ENCODE measurements at places on chromosomes 5 and 9. TPM values are rescaled to one million over a fixed set of nuclear protein-coding genes. Genes with fewer than 3 reads are reported as not detected.

OTP gene
- not detected for polyA plus RNA-seq

NPR3 gene
- 4.0 TPM for polyA plus RNA-seq

DNA sequence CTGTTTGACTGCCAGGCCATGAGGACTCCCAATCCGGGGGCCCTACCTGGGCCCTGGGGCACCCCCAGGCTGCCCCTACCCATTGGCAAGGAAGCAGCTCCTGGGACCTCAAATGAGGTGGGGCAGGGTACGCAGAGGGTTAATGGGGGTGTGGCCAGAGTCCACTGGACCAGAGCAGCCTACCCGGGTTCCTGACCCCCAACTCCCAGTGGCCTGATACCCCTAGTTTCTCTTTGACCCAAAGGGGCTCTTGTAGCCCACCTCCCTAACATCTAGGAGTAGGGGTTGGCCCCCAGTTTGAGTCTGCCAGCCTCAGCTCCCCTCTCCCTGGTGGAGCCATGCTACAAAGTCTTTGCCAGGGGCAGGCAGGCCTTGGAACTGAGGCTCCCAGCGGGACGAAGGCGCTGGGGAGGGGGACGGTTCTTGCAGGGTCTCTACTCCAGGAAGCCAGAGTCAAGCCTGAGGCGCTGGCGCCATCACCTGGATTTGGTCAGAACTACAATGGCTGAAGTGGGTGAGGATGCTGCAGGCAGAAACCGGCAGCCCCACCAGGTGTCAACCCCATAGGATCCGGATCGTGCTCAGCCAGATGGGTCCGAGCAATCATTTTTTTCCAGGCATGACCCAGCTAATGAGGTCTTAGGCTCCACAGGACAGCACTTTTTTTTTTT, 8.4 kb upstream of the CERCAM start:
- no peak for DNase-seq

DNA sequence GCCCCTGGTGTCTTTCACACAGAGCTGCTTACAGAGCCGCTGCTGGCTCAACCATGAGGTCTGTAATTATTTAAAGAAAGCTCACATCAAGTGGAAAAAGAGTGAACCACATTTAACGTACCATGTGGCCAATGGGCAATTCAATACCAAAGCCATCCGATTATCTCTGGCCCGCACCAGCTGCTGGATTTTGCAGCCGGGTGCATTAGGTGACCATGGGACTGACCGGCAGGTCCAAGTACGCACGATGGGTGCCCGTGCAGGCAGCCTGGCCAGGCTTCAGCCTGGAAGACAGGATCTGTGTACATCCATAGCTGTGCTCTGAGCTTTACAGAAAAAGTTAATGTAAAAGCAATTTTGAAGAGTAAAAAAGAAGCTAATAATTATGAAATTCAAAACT, 20.5 kb downstream of the PPARGC1B start:
- no peak for DNase-seq

NUTM2F gene
- polyA plus RNA-seq = not detected

DNA sequence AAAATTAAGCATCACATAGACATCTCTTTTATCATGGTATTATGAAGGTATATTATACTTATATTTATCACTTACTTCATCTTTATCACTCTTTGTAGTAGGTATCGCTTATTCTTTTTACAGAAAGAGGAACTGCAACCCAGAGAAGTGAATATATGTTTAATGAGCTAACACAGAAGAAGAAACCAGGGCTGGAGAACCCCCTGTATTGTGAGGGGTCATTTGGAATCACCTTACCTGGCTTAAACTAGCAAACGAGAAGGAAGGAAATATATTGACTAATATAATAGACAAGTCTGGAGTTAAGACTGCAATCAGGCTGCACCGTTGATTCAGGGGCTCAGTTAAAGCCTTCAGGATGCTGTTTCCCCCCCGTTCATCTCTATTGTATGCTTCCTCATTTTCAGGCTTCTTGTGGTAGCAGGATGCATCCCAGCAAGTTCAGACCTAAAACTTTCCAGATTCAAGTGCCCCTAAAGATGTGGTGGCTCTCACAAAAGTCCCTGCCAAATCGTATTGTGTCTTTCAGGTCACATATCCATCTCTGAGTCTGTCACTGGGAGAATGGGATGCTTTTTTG, 146.4 kb downstream of the GCNT1 start:
- DNase-seq = no peak

GRCh38 chr9:98667005-98667640, 41.6 kb downstream of the GABBR2 start:
- DNase-seq = no peak

GRCh38 chr5:129019401-129019908, 54.2 kb downstream of the SLC27A6 start:
- no peak for DNase-seq

- no peak for DNase-seq
These were observed 2.4 kb upstream of the MACIR start for GRCh38 chr5:103256178-103256577.

IFNA13 gene
- not detected for polyA plus RNA-seq

DNA sequence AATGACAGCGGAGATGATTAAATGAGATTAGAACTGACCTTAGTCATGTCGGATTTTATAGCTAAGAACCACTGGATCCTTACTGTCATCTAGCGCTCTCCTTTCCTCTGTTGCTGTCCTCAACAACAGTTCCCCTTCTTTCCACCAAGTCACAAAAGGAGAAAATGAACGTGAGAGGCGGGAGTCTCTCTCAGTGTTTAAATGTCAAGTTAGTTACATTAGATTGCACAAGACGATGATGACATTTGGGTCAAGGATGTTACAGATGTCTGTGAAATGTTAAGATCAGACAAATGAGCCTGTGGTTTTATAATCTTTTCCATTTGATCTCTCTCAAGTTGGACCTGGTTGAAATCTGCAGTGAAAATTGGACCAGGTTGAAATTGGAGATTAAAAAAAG, 53.5 kb downstream of the FBXO38 start:
- DNase-seq = no peak

DNA sequence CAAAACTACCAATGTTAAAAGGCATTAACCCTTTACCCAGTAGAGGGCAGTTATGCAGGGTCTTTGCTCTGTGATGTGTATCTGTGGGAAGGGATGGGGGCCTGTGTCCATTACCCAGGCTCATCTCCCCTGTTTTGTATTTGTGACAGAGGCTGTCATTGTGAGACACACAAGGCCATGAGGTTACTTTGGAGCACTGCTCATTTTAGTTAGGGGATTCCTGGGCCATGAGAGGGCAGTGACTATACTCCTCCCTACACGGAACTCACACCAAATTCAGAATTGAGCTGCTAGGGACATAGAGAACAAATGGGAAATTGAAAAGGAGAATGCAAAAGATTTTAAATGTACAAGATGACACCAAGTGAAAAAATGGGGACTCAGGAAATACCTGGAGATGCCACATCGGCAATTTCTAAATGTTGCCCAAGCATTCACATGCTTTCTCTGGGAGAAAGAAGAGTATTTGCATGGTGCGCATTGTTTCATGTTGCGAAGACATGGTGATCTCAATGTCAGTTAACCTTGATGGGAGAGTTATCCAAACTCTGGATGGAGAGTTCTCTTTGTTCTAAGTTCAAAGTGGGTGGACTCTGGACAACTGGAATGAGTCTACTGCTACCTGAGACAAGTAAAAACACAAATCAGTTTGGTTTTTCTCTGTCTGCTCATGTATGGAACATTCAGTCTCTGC, 32.5 kb downstream of the C9orf152 start:
- DNase-seq = no peak

- DNase-seq = no peak
These were observed 36.1 kb downstream of the FAM114A2 start for GRCh38 chr5:154002511-154003020.

GZMA gene
- polyA plus RNA-seq = not detected

DNA sequence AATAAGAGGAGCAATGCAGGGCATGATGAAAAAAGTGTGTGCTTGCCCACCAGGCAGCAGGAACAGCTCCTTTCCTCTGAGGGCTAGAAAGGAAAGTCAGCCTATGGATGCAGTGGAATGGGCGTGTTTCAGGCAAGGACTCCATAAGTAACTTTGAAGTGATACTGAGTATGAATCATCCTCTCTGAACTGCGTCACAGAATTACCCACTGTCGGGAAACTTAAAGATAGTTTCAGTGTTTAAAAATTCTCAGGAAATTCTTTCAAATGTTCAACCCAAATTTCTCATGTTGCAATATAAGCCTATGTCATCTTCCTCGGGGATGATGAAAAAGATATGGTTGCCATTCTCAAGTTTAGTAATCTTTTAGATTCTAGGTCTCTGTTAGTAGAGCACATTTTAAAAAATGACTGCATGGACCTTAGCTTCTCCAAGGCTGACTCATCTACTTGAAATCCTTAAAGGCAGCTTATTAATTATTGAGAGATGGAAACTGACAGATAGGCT, 27.7 kb downstream of the PTCD2 start:
- peak; percentile 83 for DNase-seq

CDC20B gene
- polyA plus RNA-seq = not detected

TMC1 gene
- polyA plus RNA-seq = not detected

MLANA gene
- not detected for polyA plus RNA-seq

CCNO gene
- polyA plus RNA-seq = not detected

- no peak for DNase-seq
These were observed 806.9 kb upstream of the CDH9 start for GRCh38 chr5:27845248-27845647.

CWC27 gene
- polyA plus RNA-seq = 23.2 TPM

SLC6A18 gene
- polyA plus RNA-seq = not detected

GRCh38 chr5:36743891-36744772, 132.4 kb upstream of the NIPBL start:
- DNase-seq = peak; percentile 11

SLC4A9 gene
- not detected for polyA plus RNA-seq

DNA sequence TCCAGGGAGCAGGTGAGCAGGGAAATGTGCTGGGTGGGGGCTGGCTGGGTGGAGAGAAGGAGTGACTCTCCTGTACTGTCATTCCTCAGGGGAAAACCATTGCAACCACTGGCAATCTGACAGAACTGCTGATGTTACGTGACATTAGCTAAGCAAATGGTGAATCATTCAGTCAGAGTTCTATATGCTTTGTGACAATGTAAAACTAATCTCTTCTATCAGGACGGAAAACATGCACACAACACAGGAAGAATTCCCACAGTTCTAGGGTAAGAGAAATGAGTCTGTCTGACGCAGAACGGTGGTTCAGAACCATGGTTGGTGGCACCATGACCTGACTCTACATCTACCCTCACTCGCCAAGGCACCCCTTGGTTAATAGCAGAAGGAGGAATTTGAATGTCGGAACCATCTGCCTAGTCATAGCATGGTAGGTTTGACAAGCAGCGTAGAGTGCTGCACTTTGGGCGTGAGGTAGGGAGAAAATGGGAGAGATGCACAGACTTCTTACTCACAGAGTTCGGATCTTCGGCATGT, 243.6 kb upstream of the PANK3 start:
- DNase-seq = no peak

GRCh38 chr9:18122171-18122570, 351.8 kb upstream of the ADAMTSL1 start:
- no peak for DNase-seq

DNA sequence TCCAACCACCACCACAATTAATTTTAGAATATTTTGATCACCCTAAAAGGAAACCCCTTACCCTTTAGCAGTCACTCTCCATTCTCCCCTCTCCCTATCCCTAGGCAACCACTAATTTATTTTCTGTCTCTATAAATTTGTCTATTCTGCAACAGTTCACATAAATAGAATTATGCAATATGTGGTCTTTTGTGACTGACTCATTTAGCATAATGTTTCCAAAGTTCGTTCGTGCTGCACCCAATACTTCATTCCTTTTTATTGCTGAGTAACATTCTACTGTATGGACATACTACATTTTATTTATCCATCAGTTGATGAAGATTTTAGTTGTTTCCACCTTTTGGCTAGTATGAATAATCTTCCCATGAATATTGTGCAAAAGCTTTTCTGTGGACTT, 18.2 kb upstream of the CDC20B start:
- no peak for DNase-seq

- no peak for DNase-seq
These were observed 99.8 kb upstream of the MAP1B start for GRCh38 chr5:72007336-72008111.

GRCh38 chr5:53448851-53449250, 31.6 kb upstream of the FST start:
- DNase-seq = no peak

CD14 gene
- 0.29 TPM for polyA plus RNA-seq

- no peak for DNase-seq
These were observed 20.2 kb downstream of the ATPSCKMT start for GRCh38 chr5:10229306-10230048.

GRCh38 chr9:82491604-82492003, 503.0 kb downstream of the SPATA31D1 start:
- no peak for DNase-seq

DNA sequence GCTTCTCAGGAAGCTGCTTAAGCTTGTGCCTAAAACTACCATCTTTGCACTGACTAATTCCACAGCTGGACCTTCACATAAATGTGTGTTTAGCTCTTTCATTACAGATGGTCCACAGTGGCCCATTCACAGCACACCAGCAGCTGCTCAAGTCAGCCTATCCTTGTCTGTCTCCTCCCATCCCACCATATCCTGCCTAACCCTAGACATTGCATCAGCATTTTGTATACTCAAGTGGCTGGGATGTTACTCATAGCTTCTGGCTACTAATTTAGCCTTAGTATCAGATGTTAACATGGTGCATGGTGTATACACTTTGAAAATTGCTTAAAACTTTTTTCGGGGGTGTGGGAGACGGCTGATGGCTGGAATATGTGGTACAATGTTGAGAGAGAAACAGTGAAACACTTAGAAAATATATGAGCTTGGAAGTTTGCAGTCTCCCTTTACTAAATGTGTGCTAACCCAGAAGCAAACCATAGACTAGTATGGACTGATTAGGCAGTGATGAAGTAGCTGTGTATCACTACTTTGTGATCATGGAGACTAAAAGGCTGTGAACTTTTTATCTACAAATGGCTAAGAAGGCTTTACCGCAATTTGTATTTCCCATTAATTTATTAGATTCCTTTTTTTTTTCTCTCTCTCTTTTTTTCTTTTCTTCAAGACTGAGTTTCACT, 83.1 kb downstream of the JMY start:
- DNase-seq = peak; percentile 95

- DNase-seq = no peak
These were observed 53.1 kb upstream of the S1PR3 start for GRCh38 chr9:88938189-88938588.

PCDHGA10 gene
- 11.7 TPM for polyA plus RNA-seq

CD274 gene
- polyA plus RNA-seq = 16.3 TPM

DAB2 gene
- 177 TPM for polyA plus RNA-seq

DNA sequence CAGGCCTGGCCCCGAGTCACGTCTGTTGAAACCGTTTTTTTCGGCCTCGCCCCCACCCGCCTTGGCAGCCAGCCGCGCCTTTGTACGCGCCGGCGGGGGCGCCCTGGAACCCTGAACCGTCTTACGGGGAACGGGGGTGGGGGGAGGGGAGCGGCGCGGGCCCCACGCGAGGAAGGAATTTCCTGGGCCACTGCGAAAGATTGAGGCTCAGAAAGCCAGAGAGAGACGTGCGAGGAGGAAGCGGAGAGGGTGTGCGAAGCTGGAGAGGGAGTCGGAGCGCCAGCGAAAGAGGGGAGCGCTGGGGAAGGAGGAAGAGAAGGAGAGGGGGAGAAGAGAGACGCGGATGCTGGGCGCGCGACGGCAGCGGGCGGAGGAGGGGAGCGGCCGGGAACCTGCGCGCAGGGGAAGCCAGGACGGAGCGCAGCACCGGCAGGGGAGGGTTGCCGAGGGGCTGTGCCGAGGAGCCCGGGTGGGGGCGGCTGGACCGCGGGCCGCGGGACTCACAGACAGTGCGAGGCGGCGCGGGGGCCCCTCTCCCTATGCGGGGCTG, 4.6 kb upstream of the PRDM12 start:
- no peak for DNase-seq

CDH9 gene
- polyA plus RNA-seq = not detected

ABO gene
- polyA plus RNA-seq = not detected

GRCh38 chr5:155053501-155053900, 39.9 kb downstream of the KIF4B start:
- DNase-seq = no peak
